ENCODE measurements at places on chromosomes 1 and 21.

- DNase-seq, result no peak
These were observed 42.1 kb downstream of the KIAA1614 start for GRCh38 chr1:180954801-180955165.

GRCh38 chr1:26938004-26938658 is 16.6 kb downstream of the NUDC start:
- DNase-seq, result no peak

- no peak for DNase-seq
These were observed 39.0 kb downstream of the LPAR3 start for GRCh38 chr1:84853741-84854721.

GRCh38 chr21:34116569-34116968 is 43.2 kb downstream of the MRPS6 start:
- no peak for DNase-seq

- DNase-seq, result no peak
These were observed 74.4 kb downstream of the DUSP10 start for GRCh38 chr1:221667504-221667903.

DNA sequence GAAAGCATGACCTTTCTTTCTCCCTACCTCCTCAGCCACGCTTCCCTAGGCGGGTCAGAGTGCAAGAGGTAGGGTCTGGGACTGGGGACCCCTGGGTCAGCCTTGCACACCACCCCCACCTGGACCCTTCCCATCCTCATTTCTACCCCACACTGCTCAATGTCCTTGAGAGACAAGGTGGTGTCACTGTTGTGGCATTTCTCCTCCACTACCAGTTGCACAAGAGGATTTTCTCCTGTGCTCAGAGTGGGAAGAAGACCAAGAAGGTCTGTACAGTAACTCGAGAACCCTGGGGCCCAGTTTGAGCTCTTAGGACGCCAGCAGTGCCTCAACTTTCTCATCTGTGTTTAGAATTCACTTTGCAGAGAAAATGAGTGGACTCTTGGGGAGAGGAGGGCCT is 49.4 kb upstream of the CD34 start:
- no peak for DNase-seq

DNA sequence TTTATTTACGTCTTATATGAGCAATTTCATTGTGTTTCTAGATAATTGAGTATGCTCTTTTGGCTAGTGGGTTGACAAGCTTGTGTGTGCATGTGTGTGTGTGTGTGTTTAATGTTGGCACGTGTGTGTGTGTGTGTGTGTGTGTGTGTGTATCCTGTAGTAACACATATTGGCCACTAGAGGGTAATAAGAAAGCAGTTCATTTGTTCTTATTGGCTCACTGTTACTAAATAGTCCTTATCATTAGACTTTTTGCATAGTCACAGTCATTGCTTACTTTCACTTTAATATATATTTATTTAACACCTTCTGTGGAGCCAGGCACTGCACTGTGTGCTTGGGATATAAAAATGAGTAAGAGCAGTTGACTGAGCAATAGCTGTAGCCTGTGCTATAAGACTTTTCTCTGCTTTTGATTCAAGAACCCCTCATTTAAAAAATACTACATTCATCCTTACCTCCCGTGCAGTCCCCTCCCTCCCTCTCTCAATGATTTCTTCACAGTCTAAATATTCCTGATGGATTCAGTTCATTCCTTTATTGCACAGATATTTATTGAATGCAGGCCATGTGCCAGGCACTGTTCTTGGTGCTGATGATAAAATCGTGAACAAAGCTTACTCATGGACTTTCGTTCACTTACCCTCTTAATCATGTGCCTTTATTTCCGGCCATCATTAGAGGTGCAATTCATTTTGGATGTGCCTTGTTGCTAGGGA is 96.7 kb downstream of the DYRK1A start:
- DNase-seq, result no peak

- DNase-seq, result no peak
These were observed 87.7 kb downstream of the SPATA17 start for GRCh38 chr1:217718873-217719272.

DNA sequence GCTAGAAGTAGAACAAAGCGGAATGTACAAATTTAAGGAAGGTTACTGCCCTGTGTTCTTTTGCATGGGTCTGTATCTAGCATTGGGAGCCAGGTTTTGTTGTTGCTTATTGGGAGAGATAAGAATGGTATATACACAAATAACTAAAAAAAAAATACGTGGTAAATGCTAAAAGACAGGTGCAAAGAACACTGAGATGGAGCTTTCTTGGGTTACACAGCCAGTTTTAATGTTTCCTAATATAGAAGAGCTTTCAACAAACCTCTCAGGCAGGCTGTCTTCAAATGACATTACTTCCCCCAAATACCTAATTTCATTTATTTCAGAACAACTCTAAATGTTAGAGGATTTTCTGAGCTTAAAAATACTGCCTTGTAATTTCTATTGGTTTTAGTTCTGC is 1.4 kb upstream of the MDM4 start:
- DNase-seq, result no peak

- no peak for DNase-seq
These were observed 6.5 kb upstream of the NBL1 start for GRCh38 chr1:19637606-19638005.

- no peak for DNase-seq
These were observed 44.1 kb upstream of the DOCK7 start for GRCh38 chr1:62732331-62732730.

DNA sequence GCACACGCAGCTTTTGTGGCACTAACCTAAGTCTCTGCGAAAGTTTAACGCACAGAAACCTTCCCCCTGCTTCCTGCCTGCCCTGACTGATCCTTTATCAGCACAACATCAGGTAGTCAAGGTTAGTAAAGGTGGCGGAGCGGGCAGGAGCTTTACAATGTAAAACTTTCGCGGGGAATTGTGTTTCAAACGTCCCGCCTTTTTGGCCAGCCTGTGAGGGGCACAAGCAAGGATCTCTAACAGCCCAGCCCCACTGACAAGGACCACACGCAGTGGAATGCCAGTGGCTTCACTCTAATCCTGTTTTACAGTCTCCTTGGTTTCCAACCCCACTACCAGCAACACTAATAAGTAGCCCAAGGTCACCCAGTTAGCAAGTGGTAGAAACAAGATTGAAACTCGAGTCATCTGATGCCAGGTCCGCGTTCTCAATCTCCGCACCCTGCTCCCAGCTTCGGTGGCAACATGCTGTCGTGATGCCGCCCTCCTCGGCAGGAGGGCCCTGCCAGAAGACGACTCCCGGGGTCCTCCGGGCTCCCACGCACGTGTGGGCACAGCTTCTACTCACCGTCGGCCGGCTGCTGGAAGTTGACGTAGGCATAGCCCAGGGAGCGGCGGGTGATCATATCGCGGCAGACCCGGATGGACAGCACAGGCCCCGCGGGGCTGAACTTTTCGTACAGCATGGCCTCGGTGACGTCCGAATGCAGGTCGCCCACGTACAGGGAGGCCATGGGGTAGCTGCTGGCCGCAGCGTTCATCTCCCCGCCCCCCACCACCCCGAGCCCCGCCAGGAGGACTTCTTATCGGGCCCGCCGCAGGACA is 1.2 kb downstream of the PABPC4 start:
- peak; percentile 39 for DNase-seq

DNA sequence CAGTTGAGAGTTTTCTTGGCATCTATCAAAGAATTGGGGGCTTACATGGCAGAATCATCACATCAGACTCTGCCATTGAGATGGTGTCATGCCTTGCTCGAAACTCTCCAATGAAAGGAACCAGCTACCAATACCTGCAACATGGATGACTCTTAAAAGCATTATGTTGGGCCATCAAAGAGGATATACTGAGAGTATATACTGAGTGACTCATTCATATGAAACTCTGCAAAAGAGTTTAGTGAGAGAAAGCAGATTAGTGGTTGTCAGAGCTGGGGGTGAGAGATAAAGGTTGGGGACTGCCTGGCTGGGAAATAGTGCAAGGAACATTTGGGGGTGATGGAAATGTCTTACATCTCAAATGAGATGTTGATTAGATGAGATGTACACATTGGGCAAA is 14.7 kb upstream of the HMGB4 start:
- DNase-seq, result no peak

GRCh38 chr1:23577056-23578004 is 18.0 kb upstream of the ID3 start:
- DNase-seq, result no peak

- no peak for DNase-seq
These were observed 68.5 kb upstream of the PLXNA2 start for GRCh38 chr1:208312706-208313105.

GRCh38 chr21:37408464-37409193 is 42.1 kb downstream of the DYRK1A start:
- no peak for DNase-seq

DNA sequence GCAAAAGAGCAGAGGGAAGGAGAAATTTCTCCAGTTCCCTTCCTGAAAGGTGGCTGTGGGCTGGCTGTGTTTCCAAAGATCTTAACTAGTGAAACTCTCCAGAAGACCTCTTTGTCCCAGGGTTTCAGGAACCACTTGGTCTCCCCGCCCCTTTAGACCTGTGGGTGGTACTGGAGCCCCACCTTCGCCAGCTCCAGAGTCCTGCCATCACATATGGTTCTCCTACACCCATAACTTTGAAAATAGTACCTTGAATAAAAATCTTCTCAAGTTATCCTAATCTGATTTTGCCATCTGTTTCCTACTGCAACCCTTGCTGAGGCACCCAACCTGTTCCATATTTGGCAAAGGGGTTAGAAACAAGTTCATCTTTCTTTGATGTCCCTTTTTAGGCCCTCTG is 303.9 kb downstream of the SEC16B start:
- DNase-seq, result no peak

- no peak for DNase-seq
These were observed 77.4 kb downstream of the EIF4G3 start for GRCh38 chr1:21099034-21099868.

DNA sequence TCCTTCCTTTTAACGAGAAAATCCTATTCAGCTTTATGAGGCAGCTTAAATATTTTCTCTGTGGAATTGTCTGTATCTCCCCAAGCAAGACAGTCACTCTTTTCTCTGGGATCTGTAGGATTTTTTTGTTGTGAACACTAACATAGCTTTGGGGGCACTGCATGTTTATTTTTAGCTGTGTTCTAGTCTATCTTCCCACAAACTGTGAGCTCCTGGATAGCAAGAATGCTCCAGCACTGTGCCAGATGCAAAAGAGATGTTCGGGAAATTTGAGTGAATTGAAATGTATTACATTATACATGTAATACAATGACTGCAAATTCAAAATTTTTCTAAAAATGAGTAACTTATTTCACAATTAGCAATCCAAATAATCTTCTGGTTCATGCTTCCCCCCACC is 282.2 kb downstream of the PLPP3 start:
- DNase-seq, result no peak

- no peak for DNase-seq
These were observed 145.3 kb downstream of the PCBP3 start for GRCh38 chr21:45788637-45789506.

DNA sequence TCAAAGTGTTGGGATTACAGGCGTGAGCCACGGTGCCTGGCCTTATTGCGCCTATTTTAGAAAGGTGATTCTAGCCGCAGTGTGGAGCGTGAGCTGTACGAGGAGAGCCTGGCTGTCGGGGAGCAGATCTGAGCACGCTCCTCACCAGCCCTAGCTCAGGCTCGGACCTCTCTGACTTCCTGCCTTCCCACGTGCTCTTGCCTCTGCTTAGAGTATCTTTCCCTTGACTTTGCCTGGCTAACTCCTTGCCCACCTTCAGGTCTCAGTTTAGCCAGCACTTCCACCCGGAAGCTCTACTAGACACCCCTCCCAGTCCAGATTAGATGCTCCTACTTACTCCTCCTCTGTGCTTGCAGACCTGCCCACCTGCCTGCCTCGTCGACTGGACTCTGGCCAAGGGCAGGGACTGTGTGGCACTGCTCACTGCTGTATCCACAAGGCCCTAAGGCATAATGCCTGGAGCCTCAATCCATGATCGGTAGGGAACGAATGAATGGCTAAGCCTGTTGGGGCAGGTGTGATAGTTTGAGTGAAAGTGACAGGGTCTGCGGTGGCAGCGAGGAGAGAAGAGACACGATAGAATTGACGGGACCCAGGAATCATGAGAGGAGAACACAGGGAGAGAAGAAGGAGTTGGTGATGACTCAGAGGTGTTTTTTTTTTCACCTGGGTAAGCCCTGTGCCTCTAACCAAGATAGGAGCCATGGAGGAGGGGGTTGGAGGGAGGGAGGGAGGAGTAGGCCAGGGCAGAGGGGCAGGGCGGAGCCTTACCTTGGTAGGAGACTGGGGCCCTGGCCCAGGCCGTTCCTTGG is 28.1 kb upstream of the WASF2 start:
- DNase-seq, result no peak

DNA sequence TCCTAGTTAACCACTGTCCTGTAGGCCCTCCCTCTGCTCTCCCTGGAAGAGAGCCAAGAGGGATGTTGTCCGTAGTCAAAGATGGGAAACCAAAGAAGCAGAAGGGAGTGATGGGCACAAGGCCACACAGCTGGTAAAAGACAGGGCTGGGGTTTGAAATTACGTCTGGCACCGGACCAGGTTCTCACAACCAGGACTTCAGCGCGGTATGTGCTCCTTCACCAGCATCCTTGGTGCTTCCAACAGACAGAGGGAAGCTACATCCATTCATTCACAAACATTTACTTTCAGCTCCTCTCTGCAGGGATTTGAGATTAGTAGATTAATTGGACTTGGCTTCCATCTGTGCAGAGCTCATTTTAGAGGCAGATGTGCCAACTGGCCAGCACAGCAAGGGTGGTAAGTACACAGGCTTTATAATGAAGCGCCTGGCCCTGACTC is 191.2 kb downstream of the TRABD2B start:
- peak; percentile 31 for DNase-seq

DNA sequence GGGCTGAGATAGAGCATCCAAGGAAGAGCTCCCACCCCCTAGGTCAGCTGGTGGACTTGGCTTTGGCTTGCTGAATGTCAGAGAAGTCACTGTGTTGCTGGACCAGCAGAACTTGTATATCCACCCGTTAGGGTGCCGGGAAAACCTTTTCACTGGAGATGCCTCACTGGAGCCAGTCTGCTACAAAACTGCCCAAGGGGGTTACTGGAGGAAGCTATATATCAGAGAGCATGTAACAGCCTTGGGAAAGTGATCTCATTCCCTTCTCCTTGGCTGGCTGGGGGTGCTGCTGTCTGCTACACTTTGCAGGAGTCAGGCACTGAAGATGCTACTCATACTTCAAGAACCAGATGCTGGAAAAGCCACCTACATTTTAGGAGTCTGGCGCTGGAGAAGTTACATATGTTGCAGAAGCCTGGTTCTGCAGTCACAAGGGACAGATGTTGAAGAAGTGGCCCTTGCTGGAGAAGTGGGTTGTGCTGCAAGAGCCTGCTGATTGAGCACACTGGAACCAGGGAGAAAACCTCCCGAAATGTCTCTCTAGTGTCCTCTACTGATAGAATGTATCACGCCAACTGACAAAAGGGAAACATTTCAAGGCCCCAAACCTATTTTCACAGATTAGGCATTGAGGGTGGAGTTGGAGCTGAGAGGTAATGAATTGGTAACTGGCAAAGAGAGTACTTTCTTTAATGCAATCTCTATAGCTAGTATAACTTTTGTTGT is 250.6 kb downstream of the SPATA17 start:
- no peak for DNase-seq
